ENCODE measurements at places on chromosomes 1 and 21. TPM values are rescaled to one million over a fixed set of nuclear protein-coding genes. Genes with fewer than 3 reads are reported as not detected.
A peak's percentile ranks its signal among the peaks of the same experiment; 100 is the strongest.

GRCh38 chr1:28540651-28541050 lies 12.2 kb upstream of the TRNAU1AP start:
- no peaks in the 10 kb centered on the region for H3K27me3 ChIP-seq
- peaks cover 9% of the 10 kb centered on the region for H3K36me3 ChIP-seq
- no peak overlapping the region for H3K27ac ChIP-seq
- DNase-seq, result no peak

- peaks cover 70% of the 10 kb centered on the region for H3K4me1 ChIP-seq
- H3K27me3 ChIP-seq, result no peaks in the 10 kb centered on the region
- peak overlapping the region; percentile 97 for H3K27ac ChIP-seq
- peaks cover 12% of the 10 kb centered on the region for H3K36me3 ChIP-seq
- peak overlapping the region; percentile 46 for H3K4me3 ChIP-seq
Observed at GRCh38 chr1:156465747-156466365, 34.7 kb downstream of the MEF2D start.

GRCh38 chr1:171739656-171740055 lies 2.2 kb downstream of the VAMP4 start:
- no peak for DNase-seq
- peaks cover 39% of the 10 kb centered on the region for H3K4me1 ChIP-seq
- H3K27ac ChIP-seq, result no peak overlapping the region
- no peaks in the 10 kb centered on the region for H3K27me3 ChIP-seq
- H3K36me3 ChIP-seq, result peaks cover 8% of the 10 kb centered on the region

The GFI1 gene
- 0.15 TPM for total RNA-seq

The SLFNL1 gene
- not detected for total RNA-seq

The FAM43B gene
- 0.52 TPM for total RNA-seq

The ADAM30 gene
- total RNA-seq, result not detected

The FOXD3 gene
- total RNA-seq, result not detected

The FTCD gene
- 4.1 TPM for total RNA-seq

The DPH5 gene
- 36.7 TPM for total RNA-seq
